ENCODE measurements at places on chromosomes 5 and 9.

GRCh38 chr5:64615895-64616294 lies 74.4 kb upstream of the SHISAL2B start:
- H3K27ac ChIP-seq, result no peak overlapping the region
- DNase-seq, result no peak
- H3K27me3 ChIP-seq, result no peaks in the 10 kb centered on the region

GRCh38 chr5:56160723-56161438 lies 72.2 kb downstream of the ANKRD55 start:
- no peaks in the 10 kb centered on the region for H3K36me3 ChIP-seq
- peaks cover 55% of the 10 kb centered on the region for H3K4me1 ChIP-seq
- H3K27me3 ChIP-seq, result no peaks in the 10 kb centered on the region
- H3K4me3 ChIP-seq, result peak overlapping the region; percentile 58
- H3K27ac ChIP-seq, result peak overlapping the region; percentile 61

GRCh38 chr5:103582364-103582763 lies 19.8 kb upstream of the NUDT12 start:
- no peak overlapping the region for H3K4me3 ChIP-seq
- H3K36me3 ChIP-seq, result no peaks in the 10 kb centered on the region
- no peak overlapping the region for H3K27ac ChIP-seq
- no peaks in the 10 kb centered on the region for H3K27me3 ChIP-seq

GRCh38 chr9:121672986-121673385 lies 21.6 kb downstream of the DAB2IP start:
- no peaks in the 10 kb centered on the region for H3K27me3 ChIP-seq
- no peak overlapping the region for H3K27ac ChIP-seq
- no peaks in the 10 kb centered on the region for H3K4me1 ChIP-seq

- no peak for DNase-seq
- no peak overlapping the region for H3K27ac ChIP-seq
- H3K4me3 ChIP-seq, result no peak overlapping the region
- H3K4me1 ChIP-seq, result no peaks in the 10 kb centered on the region
- no peaks in the 10 kb centered on the region for H3K27me3 ChIP-seq
Observed at GRCh38 chr5:142074006-142074405, 34.6 kb upstream of the NDFIP1 start.

GRCh38 chr5:81450940-81451339 lies 57.0 kb upstream of the ACOT12 start:
- no peak overlapping the region for H3K4me3 ChIP-seq
- H3K27me3 ChIP-seq, result no peaks in the 10 kb centered on the region
- H3K36me3 ChIP-seq, result no peaks in the 10 kb centered on the region
- no peak for DNase-seq
- no peak overlapping the region for H3K27ac ChIP-seq
- no peaks in the 10 kb centered on the region for H3K4me1 ChIP-seq

- H3K4me1 ChIP-seq, result no peaks in the 10 kb centered on the region
- no peak for DNase-seq
- H3K27ac ChIP-seq, result no peak overlapping the region
- H3K27me3 ChIP-seq, result peaks cover 11% of the 10 kb centered on the region
- no peaks in the 10 kb centered on the region for H3K36me3 ChIP-seq
- H3K4me3 ChIP-seq, result no peak overlapping the region
Observed at GRCh38 chr5:73214306-73214705, 41.3 kb downstream of the TMEM174 start.

DNA sequence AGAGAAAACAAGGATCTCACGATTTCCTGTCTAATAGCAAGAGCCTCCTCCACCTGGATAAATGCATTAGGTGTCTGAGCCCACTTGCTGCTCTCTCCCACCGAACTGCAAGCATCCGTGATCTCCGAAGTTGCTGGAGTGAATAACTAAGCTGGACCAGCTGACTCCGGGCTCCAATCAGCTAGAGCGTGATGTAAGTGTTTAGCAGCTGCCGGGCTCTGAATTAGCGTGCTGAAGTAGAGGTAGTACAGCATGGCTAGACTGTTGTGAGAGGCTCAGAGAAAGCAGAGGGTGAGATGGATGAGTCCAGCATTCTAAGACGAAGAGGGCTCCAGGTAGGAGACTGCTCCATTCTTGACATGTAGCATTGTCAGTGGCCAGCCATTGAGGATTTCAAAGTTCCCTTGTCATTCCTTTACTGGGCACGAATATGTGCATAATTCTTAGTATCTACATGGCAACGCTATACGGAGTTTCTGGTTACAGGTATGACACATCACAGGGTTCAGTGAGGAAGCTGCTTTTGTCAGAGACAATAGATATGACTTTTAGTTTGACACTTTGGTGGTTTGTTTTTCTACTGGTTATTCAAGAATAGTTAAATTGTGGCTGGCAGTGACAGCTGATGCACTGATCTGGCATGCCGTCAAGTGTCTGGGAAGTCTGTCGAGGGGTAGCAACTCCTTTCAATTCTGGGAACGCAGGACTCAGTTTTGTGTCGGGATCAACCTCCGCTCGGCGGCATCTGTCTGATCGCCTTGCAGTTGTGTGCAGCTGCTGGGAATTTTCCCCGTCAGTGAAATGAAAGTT lies 232.6 kb downstream of the MAST4 start:
- H3K36me3 ChIP-seq, result no peaks in the 10 kb centered on the region
- no peaks in the 10 kb centered on the region for H3K4me1 ChIP-seq
- H3K4me3 ChIP-seq, result peak overlapping the region; percentile 36
- H3K27me3 ChIP-seq, result no peaks in the 10 kb centered on the region
- peak; percentile 46 for DNase-seq

DNA sequence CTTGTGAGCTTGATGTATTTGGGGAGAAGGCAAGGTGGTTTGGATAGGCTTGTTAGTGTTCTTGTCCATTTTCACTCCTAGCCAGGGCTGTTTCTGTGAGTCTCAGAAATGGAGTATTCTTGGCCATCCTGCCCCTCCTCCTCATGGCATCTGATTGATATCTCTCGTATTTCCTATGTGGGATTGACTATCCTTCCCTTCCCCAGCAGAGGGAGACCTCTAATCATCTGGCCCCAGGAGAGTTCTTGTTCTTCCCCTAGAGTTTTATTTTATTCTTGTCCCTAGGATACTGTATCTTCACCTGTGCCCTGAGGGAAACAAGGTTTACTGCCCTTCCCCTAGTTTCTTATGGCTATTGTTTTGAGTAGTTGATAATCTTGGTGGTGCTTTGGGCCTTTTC lies 114.4 kb downstream of the VPS13A start:
- no peak overlapping the region for H3K4me3 ChIP-seq
- no peaks in the 10 kb centered on the region for H3K4me1 ChIP-seq
- DNase-seq, result no peak
- H3K27ac ChIP-seq, result no peak overlapping the region
- no peaks in the 10 kb centered on the region for H3K36me3 ChIP-seq

DNA sequence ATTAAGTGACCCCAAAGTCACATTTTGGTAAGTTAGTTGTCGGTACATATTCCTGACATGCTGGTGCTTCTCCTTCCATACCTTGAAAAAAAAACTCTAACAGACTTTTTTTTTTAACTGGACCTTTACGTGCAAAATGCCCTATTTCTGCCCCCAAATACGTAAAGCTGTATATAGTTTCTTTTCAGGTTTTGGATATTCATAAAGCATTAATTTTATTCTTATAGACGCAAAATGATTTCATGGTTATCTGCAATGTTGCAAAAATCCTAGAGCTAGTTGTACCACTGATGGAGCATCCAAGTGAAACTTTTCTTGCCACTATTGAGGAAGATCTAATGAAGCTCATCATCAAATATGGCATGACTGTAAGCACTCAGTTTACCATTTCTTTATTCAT lies 167.6 kb downstream of the NIPBL start:
- H3K27ac ChIP-seq, result no peak overlapping the region
- peaks cover 39% of the 10 kb centered on the region for H3K36me3 ChIP-seq
- no peak for DNase-seq
- no peaks in the 10 kb centered on the region for H3K27me3 ChIP-seq

DNA sequence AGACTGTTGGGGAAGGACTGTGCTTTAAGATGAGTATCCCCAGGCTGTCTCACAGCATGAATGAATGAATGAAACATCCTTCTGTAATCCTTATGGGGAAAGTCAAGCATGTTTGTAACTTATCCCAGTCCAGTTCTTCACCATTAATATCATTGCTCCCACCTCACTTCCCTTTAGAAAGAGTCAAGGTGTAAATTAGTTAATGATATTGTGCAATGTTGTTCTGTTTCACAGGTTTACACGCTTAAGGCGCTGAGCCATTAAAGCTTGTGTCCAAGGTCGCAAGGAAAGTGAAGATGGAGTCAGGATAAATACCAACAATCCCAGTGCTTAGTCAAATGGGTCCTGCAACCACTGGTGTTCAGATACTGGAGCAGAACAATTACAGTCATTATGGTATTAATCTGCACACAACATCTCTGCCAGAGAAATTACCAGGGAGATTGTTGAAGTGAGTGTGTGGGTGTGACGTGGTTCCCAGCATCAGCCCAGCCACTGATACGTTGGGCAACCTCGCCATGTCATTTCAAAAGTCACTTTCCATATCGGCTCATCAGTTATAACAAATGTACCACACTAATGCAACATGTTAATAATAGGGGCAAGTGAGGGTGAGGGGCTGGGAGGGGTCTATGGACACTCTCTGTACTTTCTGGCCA lies 1.5 kb upstream of the MYO10 start:
- no peaks in the 10 kb centered on the region for H3K36me3 ChIP-seq
- no peak overlapping the region for H3K4me3 ChIP-seq
- no peak for DNase-seq
- H3K27ac ChIP-seq, result no peak overlapping the region
- H3K27me3 ChIP-seq, result peaks cover 8% of the 10 kb centered on the region
- H3K4me1 ChIP-seq, result no peaks in the 10 kb centered on the region

- DNase-seq, result peak; percentile 8
- H3K27ac ChIP-seq, result no peak overlapping the region
- peaks cover 16% of the 10 kb centered on the region for H3K36me3 ChIP-seq
- H3K27me3 ChIP-seq, result no peaks in the 10 kb centered on the region
- H3K4me1 ChIP-seq, result peaks cover 13% of the 10 kb centered on the region
- no peak overlapping the region for H3K4me3 ChIP-seq
Observed at GRCh38 chr5:140295414-140295813, 7.5 kb downstream of the PFDN1 start.

GRCh38 chr5:125717209-125717608 lies 706.0 kb upstream of the GRAMD2B start:
- no peak overlapping the region for H3K4me3 ChIP-seq
- H3K27me3 ChIP-seq, result no peaks in the 10 kb centered on the region
- no peak for DNase-seq
- H3K27ac ChIP-seq, result no peak overlapping the region
- no peaks in the 10 kb centered on the region for H3K36me3 ChIP-seq
- H3K4me1 ChIP-seq, result no peaks in the 10 kb centered on the region

GRCh38 chr5:148573374-148573773 lies 81.0 kb downstream of the HTR4 start:
- no peak for DNase-seq
- no peak overlapping the region for H3K27ac ChIP-seq
- no peaks in the 10 kb centered on the region for H3K27me3 ChIP-seq
- H3K4me3 ChIP-seq, result no peak overlapping the region
- H3K36me3 ChIP-seq, result no peaks in the 10 kb centered on the region
- no peaks in the 10 kb centered on the region for H3K4me1 ChIP-seq

- H3K27ac ChIP-seq, result no peak overlapping the region
- H3K27me3 ChIP-seq, result no peaks in the 10 kb centered on the region
- no peaks in the 10 kb centered on the region for H3K4me1 ChIP-seq
- H3K36me3 ChIP-seq, result no peaks in the 10 kb centered on the region
- H3K4me3 ChIP-seq, result no peak overlapping the region
Observed at GRCh38 chr5:79378510-79379186, 135.3 kb downstream of the HOMER1 start.

DNA sequence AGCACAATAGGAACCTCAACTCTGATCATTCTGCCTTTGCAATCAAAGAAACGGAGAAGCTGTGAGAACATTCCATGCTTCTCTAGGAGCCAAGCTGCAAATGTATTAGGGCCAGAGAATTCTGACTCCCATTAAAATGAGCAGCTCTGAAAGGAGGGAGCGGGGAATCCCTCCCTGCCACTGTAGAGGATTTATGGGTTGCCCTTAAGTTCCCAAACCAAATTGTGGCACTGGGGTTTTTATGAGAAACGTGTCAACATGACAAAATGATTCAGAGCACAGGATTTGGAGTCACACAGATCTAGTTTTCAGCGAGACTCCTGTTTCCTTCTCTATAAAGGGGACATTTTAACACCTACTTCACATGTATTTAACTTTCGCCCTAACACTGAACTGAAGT lies 1.8 kb downstream of the IL6ST start:
- H3K4me1 ChIP-seq, result peaks cover 10% of the 10 kb centered on the region
- peak overlapping the region; percentile 94 for H3K4me3 ChIP-seq
- H3K36me3 ChIP-seq, result no peaks in the 10 kb centered on the region
- DNase-seq, result no peak
- H3K27ac ChIP-seq, result peak overlapping the region; percentile 99
- no peaks in the 10 kb centered on the region for H3K27me3 ChIP-seq

DNA sequence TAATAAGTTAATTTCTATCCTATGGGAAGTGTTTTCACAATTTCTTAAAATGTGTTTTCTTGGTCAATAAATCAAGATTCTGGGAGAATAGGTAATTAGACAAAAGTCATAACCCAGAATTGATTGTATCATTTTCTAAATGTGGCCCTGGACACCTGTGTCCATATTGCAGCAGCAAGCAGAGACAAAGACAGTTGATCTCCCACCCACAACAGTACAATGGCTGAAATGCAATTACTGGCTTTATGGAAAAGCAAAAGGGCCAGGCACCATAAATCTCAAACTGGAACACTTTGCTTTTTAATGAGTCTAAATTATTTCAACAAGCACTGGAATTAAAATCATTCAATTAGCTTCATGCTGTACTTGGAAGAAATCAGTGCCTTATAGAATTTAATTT lies 157.2 kb downstream of the ESM1 start:
- no peak overlapping the region for H3K4me3 ChIP-seq
- H3K27ac ChIP-seq, result no peak overlapping the region
- no peak for DNase-seq
- H3K36me3 ChIP-seq, result no peaks in the 10 kb centered on the region
- no peaks in the 10 kb centered on the region for H3K4me1 ChIP-seq

DNA sequence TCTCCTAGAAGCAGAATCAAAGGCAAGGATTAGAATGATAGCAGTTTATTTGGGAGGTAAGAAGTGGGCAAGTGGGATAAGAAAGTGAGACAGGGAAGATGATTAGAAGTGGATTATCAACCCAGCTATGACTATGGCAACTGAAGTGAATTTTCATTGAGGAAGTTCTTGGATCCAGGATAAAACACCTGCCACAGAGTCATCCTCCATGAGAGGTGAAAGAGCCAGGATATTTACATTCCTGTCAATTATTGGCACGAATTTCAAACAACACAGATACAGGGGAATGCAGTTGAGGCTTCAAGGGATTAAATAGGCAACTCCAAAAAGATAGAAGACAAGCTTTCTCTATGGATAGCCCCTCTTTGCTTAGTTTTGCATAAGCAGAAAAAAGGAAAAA lies 31.8 kb upstream of the ZNF366 start:
- H3K36me3 ChIP-seq, result no peaks in the 10 kb centered on the region
- DNase-seq, result no peak
- no peaks in the 10 kb centered on the region for H3K27me3 ChIP-seq
- H3K4me1 ChIP-seq, result no peaks in the 10 kb centered on the region
- H3K27ac ChIP-seq, result no peak overlapping the region

- no peaks in the 10 kb centered on the region for H3K36me3 ChIP-seq
- H3K27me3 ChIP-seq, result no peaks in the 10 kb centered on the region
- H3K4me1 ChIP-seq, result no peaks in the 10 kb centered on the region
Observed at GRCh38 chr9:84804951-84805694, 135.6 kb downstream of the NTRK2 start.
